ENCODE measurements at places on chromosomes 6 and 20.
A peak's percentile ranks its signal among the peaks of the same experiment; 100 is the strongest.

DNA sequence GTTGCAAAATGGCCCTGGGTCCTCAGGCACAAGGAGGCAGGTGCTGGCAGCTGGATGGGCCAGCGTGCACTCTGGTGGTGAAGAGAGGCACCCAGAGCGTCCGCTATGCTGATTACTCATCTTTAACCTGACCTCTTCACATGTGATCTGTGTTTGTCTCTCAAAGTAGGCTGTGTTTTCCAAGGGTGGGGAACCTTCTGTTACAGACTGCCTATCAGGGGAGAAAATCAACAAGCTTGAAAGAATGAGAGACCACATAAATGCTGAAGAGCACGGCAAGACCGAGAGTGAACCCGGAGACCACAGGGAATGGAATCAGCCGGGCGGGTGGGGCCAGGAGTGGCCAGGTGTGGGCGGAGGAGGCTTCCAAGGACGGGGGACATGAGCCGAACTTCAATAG lies 16.2 kb downstream of the BNIP5 start:
- no peak for DNase-seq

GRCh38 chr6:88134575-88134974 lies 31.6 kb downstream of the CNR1 start:
- no peak for DNase-seq

GRCh38 chr20:32518593-32519380 lies 66.3 kb downstream of the NOL4L start:
- peak; percentile 57 for DNase-seq

- peak; percentile 41 for DNase-seq
Measured at GRCh38 chr6:21740376-21741124, 147.0 kb downstream of the SOX4 start.

DNA sequence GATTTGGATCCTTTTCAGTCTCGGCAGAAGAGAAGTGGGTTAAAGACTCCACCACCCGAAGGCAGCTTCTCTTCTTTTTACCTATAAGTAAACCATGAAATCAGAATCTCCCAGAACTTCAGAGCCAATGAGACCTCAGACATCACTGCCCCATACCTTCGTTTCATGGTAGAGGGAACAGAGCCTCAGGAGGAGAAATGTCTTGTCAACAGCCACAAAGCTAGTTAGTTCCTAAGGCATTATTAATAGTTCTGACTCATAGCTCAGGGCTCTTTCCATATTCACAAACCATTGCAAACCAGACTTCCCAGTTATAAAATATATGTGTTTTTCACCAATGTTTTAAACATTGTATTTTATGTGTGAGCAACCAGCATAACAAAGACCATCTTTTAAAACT lies 118.7 kb upstream of the RIPOR2 start:
- DNase-seq, result no peak

DNA sequence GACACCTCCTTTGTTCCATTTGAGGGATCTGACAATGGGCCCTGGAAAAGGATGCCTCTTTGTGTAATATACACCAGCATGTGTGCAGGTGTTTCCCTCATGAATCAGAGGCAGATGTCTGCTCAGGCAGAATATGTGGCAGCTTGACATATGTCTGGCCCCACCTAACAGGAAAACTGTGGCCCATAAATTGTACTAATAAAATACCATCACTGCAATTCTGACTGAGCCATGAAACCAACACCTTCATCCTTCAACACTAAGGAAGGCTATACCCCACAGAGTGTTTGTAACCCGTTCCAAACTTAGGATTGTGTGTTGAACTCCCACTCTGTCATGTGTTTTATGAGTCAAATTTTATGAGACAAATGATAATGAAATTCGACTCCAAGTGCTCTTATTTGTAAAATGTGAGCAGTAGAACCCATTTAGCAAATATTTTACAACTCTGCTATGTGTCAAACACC lies 22.7 kb downstream of the LAMA4 start:
- peak; percentile 63 for DNase-seq

DNA sequence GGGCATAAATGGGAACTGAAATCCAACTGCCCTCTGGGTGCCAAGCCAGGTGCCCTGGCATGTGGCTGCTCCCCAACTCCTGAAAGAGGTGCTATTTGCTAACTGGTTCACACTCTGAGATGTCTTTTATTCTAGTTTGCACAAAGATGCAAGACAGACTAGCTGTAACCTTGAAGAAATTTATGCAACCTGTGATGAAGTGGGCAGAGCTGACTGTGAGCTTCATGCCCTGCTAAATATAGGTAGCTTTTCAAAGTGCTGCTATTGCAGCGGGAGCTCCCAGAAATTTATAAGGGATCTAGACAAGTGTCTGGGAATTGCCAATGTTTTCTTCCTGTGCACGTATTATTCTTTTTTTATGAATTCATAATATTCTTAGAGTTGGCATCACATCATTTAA lies 517.5 kb downstream of the RNF144B start:
- no peak for DNase-seq

GRCh38 chr6:30259140-30260035 lies 46.2 kb upstream of the TRIM26 start:
- DNase-seq, result peak; percentile 89

GRCh38 chr6:151009576-151009975 lies 144.1 kb downstream of the MTHFD1L start:
- DNase-seq, result no peak

DNA sequence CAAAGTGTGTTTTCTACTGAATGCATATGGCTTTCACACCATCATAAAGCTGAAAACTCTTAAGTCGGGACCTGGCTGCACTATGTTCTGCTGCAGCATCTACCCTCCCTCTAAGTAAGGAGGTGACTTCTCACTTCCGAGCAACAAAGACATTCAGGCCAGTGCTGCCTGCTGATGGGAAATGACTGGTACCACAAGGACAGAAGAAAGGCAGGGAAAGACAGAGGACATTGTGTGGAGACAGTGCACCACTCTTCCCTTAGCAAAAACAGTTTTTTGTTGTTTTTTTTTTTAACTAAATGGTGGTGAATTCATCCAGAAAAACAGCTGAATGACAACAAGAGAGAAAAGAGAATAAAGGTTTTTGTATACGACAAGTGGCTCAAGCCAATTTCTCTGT lies 81.5 kb downstream of the MAP7 start:
- no peak for DNase-seq

DNA sequence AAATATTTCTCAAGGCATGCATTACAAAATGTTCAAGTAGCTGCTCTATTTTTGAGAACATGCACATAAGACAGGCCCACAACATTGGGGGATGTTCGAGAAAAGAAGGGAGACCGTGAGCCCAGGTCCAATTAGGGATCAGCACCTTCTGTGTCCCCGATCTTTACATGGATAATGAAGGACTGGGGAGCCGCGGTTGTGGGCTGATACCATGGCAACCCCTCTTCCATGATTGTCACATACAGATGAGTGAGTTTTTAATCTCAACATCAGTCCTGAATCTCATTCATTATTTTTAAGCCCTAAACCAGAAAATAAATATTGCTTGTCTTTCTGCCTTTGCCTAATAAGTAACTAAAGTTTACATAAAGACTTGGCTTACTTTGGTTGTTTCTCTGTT lies 935.7 kb downstream of the KIF16B start:
- no peak for DNase-seq

DNA sequence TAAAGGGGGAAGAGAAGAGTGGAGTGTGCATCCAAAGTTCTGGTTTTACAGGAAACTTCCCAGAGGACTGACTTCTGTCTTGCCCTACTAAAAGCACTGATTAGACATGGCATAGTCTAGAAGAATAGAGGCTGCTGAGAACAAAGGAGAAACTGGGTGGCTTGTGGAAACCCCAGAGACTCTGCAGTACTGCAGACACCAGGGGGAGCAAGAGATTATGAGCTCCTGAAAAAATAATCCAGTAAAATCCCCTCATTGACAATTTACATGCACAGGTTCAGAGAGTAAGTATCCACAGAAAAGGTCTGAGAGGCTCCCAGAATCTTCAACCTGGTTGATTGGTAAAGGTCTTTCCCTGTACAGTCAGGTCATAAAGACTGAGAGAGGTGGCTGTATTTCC lies 48.7 kb upstream of the CLVS2 start:
- DNase-seq, result no peak

- no peak for DNase-seq
Measured at GRCh38 chr20:24417485-24417884, 51.9 kb upstream of the SYNDIG1 start.

GRCh38 chr6:41028561-41029412 lies 10.2 kb downstream of the UNC5CL start:
- DNase-seq, result peak; percentile 44

DNA sequence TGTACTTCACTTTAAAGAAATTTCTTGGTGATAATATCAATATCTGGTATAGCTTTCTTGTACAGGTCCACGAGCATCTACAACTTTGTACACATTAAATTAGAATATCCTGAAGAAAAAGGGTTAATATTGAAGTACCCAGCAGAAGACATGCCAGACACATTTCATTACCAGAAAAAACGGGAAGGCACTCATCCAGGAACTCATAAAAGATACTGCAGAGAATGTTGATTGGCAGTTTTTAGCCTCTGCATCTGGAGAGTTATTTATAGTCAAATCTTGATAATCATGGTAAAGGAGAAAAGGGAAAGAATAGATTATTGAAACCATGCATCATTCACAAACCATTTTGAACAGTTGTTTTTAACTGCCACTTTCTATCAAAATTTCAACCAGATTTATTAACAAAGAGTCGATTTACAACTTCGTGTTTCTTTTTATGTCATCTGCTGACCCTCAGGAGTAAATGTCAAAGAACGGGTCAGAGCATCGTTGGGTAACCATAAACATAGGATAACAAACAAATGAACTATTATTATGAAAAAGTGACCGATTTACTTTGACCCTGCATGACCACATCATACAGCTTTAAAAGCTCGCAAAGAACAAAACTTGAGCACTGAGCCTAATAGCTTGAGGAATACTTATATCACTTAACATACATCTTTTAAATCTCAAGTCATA lies 229.2 kb upstream of the SGK1 start:
- no peak for DNase-seq

DNA sequence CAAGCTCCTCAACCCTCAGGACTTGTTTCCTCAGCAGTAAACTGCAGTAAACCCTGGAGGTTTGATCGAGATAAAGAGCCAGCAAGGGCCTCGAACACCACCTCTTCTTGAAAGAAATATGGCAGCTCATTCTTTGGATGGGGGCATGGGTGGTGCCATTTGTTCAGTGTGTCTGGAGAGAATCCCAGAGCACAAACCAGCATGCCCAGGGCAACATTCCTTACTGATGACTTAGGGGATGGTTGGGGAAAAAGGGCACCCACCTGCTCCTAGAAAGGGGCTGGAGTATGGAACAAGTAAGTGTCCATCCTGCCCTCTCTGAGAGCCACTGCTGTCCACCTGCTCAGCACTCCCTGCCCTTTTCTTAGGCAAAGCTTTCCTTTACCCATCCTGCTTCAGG lies 31.3 kb upstream of the ZFAND3 start:
- DNase-seq, result no peak

- DNase-seq, result no peak
Measured at GRCh38 chr6:36139991-36140710, 9.8 kb downstream of the MAPK13 start.

DNA sequence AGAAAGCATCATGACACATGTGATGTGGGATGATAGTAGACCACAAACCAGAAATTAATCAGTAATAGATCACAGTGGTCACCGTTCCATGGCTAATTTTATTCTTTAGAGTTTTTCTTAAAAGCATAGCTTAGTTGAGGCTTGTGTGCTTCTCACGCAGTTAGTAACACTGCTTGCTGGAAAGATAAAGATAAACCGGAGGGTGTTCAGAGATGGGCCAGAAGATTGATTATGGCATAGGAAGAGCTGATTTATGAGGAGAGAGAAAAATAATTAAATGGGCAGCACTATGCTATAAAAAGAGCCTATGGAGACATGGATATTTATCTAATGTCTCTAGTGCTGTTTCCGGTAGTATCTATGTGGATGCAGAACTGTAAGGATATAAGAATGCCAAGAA lies 173.6 kb downstream of the MMS22L start:
- DNase-seq, result no peak

GRCh38 chr20:18808712-18809111 lies 4.9 kb upstream of the SCP2D1 start:
- no peak for DNase-seq

- no peak for DNase-seq
Measured at GRCh38 chr6:44806656-44807055, 419.1 kb downstream of the CDC5L start.

- no peak for DNase-seq
Measured at GRCh38 chr20:46990596-46991104, 96.0 kb downstream of the EYA2 start.

DNA sequence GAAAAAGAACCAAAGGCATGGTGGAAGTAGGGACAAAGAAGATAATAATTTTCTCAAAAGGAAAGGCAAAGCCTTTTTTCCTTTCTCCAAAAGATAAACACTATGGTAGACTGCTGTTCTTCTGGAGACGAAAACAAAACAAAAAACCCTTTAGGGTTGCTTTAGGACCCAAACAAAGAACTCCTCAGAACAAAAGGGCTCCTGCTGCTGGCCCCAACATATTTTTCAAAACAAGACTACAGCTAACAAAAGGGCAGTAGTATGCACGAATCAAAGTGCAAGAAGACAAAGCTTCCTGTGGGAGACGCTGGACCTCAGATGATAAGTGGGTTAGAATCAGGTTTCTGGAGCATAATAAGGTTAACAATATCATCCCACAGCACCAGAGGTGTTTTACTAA lies 15.8 kb downstream of the NCOA5 start:
- no peak for DNase-seq

DNA sequence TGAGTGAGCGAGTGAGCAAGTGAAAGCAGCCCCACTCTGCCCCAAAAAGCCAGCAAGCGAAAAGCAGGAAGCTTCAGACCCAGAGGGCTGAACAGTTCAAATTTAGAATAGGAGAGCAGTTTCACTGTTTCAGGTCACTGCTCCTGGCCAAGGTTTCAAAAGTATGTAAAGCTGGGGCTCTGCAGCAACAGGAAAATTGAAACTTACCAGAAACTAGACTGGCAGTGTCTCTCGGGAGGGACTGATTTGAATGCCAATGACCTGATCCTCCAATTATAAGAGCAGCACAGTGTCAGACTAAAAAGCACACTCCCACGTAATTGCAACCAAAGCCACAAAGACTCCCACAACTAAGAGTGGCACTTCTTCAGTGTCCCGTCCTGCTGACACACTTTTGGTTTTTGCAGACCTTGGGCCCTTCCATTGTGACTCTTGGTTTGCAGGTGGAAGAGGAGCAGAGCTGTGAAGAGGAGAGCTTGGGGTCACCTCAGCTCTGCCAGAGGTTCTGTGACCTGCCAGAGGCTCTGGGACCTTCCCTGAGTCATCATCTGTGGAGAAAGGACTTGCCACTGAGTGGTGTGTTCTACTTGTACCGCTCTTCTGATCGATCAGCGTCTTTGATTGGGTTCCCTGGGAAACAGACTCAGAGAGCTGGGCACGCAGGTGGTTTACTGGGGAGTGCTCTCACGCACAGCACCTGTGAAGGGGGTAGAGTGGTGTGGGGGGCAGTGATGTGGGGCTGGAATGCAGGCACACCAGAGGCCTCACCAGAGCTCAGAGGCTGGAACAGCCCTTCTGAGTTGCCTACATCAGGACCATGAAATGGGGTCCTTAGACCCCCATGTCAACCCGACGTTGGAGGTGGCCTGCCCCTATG lies 52.7 kb upstream of the PTGIS start:
- DNase-seq, result no peak

DNA sequence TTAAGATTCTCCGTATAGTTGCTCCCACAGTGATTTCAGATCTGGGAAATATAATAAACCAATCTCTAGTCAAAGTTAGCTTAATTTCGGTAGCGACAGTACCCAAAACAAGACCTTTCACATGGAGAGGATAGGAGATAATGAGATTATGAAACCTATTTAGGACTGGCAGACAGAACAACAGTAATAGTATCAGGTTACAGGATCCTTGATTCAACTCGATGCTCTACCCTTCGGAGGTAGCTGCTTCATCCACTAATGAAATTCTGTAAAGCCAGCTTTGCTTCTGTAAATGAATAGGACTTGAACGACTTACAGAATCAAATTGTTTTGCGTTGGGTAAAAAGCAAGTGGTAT lies 534 bp upstream of the AKIRIN2 start:
- no peak for DNase-seq

All from muscle of leg (tissue), 16 donors.